ENCODE measurements at places on chromosomes 2 and 18.

DNA sequence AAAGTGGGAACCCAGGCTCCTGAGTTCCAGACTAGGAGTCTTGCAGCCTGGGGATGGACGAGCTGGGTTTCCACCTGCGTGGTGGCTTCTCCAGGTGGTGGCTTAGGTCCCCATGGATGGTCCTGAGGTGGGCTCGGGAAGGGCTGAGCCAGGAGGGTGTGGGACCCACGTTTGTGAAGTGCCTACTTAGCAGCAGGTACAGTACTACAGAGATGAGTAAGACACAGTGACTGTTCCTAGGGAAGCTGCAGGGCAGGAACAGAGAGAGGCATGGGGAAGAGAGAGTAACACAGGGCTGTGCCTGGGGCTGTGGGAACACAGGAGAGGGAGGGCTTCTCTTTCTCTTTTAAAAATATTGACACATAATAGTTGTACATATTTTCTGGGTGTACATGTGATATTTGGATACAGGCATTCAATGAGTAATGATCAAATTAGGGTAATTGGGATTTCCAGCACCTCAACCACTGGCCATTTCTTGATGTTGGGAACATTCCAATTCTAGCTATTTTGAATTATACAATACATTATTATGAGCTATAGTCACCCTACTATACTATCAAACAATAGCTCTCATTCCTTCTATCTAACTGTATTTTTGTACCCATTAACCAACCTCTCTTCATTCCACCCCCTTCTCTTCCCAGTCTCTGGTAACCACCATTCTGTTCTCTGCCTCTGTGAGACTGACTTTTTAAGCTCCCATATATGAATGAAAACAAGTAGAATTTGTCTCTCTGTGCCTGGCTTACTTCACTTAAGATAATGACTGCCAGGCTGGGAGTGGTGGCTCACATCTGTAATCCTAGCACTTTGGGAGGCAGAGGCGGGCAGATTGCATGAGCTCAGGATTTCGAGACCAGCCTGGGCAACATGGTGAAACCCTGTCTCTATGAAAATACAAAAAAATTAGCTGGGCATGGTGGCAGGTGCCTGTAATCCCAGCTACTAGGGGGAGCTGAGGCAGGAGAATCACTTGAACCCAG is 15.0 kb downstream of the TOGARAM2 start:
- DNase-seq: no peak

DNA sequence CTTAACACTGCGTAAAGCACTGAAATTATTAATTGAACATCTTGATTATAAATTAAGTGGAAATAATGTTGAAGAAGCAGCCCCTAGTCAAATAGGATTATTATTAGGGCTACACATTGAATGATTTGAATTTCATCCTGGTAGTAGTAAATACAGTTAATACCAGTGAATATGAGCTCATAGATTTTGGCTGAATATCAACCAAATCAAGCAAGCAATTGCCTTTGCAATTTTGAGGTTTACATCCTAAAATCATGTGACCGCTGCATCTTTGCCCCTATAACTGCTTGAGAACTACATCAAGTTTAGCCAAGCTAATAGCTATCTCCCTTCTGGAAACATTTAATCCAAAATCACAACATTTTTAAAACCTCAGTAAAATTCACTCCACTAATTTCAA is 801.2 kb upstream of the PIK3C3 start:
- DNase-seq: no peak

GRCh38 chr2:53755121-53755520 is 12.5 kb upstream of the CHAC2 start:
- DNase-seq: no peak

DNA sequence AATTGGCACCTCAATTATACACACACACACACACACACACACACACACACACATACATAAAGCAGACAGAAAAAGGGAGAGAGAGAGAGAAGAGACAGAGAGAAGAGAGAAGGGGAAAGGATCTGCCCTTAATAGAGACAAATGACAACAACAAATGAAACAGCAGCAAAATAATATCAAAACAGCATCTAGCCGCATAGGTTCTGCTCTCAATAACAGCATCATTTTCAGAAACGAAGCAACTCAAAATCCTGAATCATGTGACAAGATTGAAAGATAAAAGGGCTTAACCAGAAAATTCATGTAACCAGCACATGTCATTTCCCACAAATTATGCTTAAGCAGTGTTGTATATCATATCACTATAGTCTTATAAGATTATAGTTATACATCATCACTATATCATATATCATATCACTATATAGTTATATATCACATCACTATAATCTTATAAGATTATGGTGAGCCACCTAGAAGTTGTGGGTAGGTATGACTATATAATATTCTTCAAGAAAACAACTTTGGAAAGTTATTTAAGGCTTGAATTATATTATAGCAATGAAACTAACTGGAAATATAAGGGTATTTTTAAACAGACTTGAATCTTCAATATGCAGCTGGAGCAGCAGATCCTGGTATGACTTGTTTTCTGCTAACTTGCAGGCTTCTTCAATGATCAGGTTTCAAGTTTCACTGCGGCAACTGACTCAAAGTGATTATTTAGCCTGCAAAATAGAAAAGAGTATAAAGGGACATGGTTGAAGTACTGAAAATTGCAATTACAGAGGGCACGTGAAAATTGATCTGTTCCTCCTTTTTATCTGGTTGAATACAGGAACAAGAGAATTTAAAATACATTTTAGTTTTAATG is 16.1 kb upstream of the VPS54 start:
- no peak for DNase-seq

- DNase-seq: no peak
Measured at GRCh38 chr18:36379435-36379984, 82.0 kb downstream of the FHOD3 start.

- no peak for DNase-seq
Measured at GRCh38 chr2:216606551-216607276, 26.5 kb upstream of the IGFBP2 start.

DNA sequence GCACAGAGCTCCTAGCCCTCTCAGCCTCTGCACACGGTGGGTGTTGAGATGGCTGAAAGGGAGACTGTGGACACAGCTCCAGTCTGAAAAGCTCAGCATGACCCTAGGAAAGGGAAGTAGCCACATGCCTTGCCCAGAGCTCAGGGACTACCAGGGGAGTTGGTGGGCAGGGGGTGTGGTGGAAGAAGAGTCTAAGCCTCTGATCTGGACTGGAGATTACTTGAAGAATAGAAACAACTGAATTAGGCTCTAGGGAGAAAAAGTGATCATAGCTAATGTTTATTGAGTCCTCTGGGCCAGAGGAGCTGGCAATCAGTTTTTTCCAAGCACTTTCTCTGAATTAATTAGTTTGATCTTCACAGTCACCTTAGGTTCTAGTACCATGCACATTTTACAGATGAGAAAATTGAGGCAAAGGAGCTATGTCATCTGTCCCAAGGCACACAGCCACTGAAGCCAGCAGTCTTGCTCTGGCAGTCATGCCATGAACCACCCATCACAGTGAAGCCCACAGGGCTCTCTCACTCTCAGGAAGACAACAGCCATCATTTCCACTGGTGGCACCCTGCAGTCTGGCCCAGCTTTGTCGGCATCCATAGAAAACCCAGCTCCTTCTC is 10.3 kb downstream of the SDC1 start:
- no peak for DNase-seq

- no peak for DNase-seq
Measured at GRCh38 chr18:55732227-55733106, 144.5 kb upstream of the TCF4 start.

- no peak for DNase-seq
Measured at GRCh38 chr2:239594772-239595608, 194.2 kb upstream of the HDAC4 start.

- DNase-seq: no peak
Measured at GRCh38 chr2:118604371-118604770, 243.1 kb downstream of the EN1 start.

DNA sequence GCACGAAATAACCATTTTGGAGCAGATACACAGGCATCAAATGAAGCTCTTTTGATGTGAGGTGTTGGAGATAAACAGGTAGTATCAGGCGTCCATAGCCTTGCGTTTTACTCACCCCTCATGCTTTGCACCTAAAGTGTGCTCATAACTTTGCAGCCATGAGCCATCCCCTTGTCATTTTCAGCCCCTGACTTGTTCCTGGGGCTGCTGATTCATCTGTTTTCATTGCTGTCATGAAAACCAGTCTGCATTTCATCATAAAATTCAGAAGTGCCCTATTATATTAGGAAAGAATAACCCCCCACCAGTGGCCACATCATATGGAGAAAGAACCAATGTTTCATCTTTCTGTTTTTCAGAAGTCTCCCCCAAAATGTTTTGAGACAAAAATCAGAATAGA is 329.7 kb upstream of the NRP2 start:
- DNase-seq: no peak

GRCh38 chr2:63218800-63219526 is 168.3 kb downstream of the OTX1 start:
- no peak for DNase-seq

GRCh38 chr2:45681675-45682074 is 30.2 kb downstream of the PRKCE start:
- no peak for DNase-seq

DNA sequence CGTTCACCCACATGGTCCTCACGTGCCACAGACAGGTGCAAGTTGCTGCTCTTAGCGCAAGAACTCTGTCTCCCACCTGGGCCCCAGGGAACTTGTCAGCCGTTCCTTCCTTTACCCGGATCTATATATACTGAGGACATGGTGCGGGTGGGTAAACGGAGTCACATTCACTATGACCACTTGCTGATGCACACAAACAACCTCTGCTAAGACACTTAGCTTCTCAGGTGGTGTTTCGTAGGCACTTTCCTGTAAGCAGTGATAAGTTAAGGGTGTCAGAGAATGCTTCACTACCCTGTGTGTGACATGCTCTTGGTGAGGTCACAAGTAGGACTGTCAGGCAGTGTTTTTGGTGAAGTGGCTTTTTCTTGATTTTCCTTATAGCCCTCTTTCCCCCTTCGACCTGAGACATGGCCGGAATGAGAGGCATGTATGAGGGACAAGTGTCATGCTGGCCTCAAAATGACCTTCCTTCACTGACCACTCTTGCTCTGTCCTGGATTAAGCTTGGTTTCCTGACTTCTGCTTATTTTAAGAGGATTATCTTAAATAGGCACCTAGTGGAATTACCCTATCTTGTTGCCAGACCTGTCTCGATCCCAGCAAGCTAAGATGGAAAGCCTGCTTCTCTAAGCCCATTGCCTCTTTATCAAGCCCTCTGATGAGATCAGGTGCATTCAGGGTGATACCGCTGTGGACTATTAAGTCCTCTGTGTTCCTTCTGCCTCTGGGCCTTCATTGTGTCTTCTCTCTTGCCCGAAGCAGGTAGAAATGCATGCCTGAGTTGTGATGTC is 97.1 kb upstream of the CELF4 start:
- no peak for DNase-seq

- no peak for DNase-seq
Measured at GRCh38 chr2:210442878-210443277, 33.7 kb downstream of the LANCL1 start.

DNA sequence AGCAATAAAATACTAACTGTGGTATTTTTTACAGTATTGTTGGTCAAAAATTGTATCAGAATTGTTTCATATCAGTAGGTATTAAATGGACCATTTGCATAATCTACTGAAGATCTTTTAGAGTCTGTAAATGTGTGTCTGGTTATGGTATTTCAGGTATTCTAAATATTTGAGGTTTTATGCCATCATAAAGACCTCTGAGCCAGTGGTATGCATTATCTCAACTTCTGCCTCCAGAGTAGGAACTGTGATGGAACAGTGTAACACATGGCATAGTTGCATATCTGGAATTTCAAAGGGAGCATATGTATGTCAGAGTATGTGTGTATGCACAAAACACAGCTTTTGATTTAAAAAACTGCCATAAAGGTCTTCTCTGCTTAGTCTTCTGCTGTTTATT is 15.4 kb downstream of the GREB1L start:
- no peak for DNase-seq

GRCh38 chr2:67918471-67918870 is 144.3 kb downstream of the C1D start:
- no peak for DNase-seq

All from hypothalamus (tissue), 51 donors.